ENCODE measurements at places on chromosomes 12 and 14.
A peak's percentile ranks its signal among the peaks of the same experiment; 100 is the strongest.

- DNase-seq, result no peak
Measured at GRCh38 chr14:99737451-99737951, 53.4 kb downstream of the CYP46A1 start.

DNA sequence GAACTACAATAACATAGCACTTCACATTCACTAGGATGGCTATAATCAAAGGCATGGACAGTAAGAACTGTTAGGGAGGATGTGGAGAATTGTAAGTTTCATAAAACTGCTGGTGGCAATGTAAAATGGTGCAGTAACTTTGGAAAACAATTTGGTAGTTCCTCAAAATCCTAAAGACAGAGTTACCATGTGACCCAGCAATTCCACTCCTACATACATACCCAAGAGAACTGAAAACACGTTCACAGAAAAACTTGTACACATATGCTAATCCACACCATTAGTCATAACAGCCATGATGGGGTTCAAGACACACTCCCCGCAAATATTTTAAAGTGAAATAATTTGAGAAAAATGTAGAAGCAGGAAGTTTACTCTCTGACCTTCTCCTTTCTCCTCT, 31.7 kb downstream of the GALC start:
- no peak for DNase-seq

DNA sequence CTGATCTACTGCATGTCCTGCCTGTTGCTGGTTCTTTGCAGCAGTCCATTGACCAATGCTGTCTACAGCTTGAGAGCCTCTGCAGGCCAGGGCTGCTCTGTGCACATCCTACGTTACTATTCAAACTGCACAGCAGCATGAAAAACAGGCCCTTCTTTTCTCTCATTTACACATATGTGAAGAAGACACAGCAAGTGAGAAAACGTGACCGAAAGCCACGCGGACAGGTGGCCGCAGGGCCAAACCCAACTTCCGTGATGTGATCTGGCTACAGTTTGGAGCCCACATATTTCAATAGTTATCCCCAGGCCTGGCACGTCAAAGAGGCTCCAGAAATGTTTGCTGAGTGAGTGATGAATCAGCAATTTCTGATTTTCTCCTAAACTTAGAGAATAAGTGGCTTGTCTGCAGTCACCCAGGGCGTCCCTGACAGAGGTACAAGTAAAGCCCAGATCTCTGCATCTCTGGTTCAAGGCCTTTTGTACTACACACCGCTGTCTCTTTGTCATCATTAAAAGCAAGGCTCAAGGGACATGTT, 17.9 kb upstream of the TCL1B start:
- DNase-seq, result no peak

GRCh38 chr14:69473260-69473659, 11.3 kb upstream of the PLEKHD1 start:
- DNase-seq, result no peak

- no peak for DNase-seq
Measured at GRCh38 chr12:58459191-58459590, 461.1 kb downstream of the LRIG3 start.

- DNase-seq, result no peak
Measured at GRCh38 chr12:89636776-89637160, 71.9 kb downstream of the ATP2B1 start.

DNA sequence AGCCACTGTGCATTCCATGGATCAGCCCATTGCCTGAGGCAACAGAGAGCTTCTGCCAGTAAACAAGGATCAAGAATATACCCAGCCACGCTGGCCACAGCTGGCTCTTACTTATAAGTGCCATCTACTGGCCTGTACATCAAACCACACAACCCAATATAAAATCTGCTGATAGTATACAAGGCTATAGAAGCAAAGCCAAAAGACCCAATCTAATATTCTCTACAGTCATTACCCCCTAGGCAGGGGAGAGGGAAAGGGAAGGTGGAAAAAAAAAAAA, 4.4 kb upstream of the FAM186B start:
- no peak for DNase-seq

- DNase-seq, result no peak
Measured at GRCh38 chr14:47543459-47543858, 131.9 kb downstream of the MDGA2 start.

- no peak for DNase-seq
Measured at GRCh38 chr12:4241592-4241991, 32.0 kb upstream of the CCND2 start.

DNA sequence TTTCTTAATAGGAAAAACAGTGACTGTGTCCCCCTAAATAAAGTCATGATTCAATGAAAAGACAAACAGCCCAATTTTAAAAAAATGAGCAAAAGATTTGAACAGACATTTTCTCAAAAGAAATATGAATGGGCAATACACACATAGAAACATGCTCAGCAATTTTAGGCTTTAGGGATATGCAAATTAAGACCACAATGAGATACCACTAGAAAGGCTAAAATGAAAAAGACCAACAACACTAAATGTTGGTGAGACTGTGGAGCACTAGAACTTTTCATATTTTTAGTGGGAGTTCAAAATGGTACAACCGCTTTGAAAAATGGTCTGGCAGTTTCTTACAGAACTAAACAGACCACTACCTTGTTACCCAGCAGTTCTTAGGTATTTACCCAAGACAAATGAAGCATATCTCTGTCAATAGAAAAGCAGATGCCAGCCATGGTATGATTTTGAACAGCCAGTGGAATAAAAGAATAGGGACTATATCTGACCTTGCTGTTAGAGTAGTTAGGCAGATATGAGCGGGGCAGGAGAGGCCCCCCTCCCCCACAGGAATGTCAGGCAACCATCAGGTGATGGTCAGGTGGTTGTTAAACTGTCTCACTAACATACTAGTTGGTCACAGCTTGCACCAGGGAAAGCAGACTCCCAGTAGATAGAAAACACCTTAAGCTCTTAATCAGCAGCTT, 108.8 kb downstream of the PRKCH start:
- no peak for DNase-seq

GRCh38 chr14:90614696-90615516, 201.3 kb downstream of the TTC7B start:
- DNase-seq, result no peak

GRCh38 chr12:2958432-2959191, 585 bp upstream of the TEAD4 start:
- DNase-seq, result peak; percentile 75

DNA sequence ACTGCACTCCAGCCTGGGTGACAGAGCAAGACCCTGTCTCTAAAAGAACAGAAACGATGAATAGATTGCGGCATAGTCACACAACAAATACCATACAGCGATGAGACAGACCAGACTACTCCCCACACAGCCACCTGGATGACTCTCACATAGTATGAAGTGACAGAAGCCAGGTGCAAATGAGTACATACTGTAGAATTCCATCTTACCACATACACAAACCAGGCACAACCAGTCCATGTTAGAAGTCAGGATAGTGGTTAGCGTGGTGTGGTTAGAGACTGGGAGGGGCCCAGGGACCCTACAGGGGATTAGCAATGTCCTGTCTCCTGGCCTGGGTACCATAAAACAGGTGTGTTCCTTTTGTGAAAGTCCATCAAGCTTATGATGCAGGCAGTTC, 53.8 kb downstream of the FAM222A start:
- DNase-seq, result no peak

DNA sequence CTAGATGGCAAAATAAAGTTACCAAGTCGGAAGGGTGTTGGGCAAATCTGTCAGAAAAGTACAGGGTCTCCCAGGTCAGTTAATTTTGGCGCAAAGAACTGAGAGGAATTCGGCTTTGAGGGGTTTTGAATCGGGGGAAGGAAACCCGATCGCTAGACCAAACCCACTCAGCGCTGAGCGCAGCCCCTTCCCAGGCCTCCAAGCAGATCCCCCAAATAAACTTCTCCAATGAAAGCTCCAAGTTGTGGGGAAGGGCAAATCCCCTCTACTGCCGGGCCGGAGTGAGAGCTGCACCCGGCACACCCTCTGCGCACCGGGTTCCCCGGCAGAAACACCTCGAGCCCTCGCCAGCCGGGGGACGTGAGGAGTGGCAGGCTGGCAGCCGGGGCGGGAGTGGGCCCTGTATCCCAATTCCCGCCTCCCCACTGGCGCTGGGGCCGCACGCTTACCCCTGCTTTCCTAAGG, 441 bp downstream of the E2F7 start:
- DNase-seq, result no peak

DNA sequence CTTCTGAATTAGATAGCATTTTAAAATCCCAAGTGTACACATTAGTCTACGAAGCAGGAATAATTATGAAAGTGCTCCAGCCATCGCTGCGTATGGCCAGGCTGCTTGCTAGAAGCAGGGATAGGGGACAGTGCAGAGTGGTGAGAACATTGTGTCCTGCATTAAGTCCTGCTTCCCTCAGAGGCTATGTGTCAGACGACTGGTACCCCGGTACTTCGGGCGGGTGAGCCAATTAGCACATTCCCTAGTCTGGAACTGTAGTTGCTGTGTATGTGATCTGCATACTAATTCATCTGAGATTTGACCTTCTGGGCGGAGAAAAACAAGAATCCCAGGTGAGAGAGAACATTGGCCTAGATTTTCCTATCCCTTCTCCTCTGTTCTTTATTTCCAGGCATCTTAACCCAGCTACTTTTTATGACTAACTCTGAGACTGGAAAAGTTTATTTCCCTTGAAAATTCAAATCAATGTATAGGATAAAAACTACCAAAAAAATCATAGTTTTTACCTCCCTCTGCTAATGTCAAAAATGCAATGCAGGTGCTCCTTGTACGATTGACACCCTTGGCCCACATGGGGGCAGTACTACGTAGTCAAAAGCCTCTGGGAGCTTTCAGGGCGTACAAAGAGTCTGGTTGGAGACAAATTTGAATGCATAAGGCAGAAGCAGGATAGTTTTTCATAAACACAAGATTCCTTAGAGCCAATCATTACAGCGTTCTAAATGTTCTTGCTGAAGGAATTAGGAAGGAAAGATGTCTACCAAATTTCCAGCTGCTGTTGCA, 764.3 kb downstream of the NOVA1 start:
- DNase-seq, result peak; percentile 16

GRCh38 chr14:39376667-39377403, 55.4 kb downstream of the FBXO33 start:
- DNase-seq, result peak; percentile 30

DNA sequence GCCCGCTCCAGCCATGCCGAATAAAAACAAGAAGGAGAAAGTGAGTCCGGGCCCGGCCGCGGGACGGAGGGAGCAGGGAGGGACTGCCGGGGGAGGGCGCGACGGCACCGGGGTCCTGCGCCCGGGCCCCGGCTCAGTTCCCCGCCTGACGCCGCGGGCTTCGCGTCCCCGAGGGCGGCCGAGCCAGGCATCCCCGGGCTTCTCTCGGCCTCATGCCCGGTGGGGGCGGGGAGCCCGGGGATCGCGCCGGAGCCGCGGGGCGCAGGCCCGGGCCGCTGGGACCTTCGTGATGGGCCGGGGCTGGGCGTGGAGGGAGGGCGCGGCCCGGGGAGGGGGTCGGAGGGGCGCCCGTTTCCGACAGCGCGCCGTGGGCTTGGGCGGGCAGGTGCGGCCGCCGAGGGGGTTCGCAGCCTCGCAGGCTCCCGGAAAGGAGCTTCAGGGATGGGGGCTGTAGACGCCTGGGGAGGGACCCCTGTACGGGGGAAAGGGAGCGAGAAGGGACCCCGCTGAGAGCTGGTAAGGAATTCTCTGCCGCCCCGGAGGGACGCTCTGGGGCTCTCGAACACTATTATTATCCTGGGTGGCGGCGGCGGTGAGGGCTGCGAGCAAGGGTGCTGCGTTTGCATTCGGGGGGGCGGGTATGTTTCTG, 496 bp downstream of the PPP2R5C start:
- peak; percentile 22 for DNase-seq

GRCh38 chr12:61798778-61799177, 461.4 kb upstream of the USP15 start:
- no peak for DNase-seq

DNA sequence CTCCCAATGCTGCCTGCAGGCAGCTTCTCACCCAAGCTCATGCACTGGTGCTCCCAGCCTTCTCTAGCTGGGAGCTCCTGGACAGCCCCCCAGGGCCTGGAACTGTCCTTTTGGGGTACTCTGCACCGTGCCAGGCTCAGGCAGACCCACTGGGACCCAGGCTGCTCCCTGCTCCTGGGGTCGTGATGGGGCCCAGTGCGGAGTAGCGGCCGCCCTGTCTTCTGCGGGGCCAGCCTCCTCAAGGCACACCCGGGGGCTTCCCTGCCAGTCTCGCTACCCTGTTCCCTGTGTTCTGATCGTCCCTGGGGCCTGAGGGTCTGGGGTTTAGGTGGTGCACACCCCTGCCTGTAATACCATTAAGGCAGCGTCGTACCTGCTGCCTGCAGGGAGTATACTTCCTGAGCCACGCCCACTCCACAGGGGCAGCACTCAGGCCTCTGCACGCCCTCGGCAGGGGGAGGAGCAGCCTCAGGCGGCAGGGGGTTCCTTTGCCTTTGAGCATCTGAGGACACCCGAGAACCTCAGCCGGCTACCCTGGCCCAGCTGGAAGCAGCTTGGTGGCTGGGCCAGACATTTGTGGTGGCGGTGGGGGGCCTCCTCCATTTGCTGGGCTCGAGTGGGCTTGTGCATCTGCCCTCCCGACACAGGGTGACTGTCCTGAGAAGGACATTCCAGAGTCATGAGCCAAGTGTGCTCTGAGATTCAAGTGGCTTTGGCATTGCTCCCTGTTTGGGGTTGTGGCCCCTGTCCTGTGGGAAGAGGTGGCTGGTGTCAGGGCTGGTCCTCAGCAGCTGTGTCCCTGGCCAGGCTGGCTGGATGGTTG, 9.2 kb upstream of the CRIP2 start:
- DNase-seq, result peak; percentile 77

GRCh38 chr14:68011406-68012028, 191.9 kb downstream of the RAD51B start:
- peak; percentile 69 for DNase-seq

- DNase-seq, result no peak
Measured at GRCh38 chr12:25459541-25459951, 93.5 kb downstream of the LMNTD1 start.

DNA sequence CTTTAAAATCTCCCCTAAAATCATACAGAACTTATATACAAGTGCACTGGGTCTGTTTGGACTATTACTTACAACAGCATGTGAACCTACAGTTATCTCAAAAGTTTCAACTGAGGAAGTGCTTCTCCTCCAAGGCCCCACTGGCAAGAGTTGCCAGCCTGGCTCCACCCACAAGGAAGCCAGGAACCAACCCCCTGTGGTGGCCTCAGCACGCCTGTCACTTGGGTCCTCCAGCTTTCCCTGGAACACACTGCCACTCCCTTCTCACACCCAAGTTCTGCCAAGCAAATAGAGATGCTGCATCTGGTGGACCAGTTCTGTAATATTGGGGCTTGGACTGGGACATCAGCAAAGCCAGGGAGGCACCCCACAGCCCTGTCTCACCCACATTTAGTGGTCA, 115.4 kb downstream of the GCH1 start:
- DNase-seq, result no peak

GRCh38 chr12:123119808-123120207, 31.1 kb downstream of the PITPNM2 start:
- DNase-seq, result no peak

- DNase-seq, result no peak
Measured at GRCh38 chr12:25107920-25108319, 87.0 kb downstream of the DNAI7 start.

GRCh38 chr12:1471224-1471623, 123.2 kb downstream of the FBXL14 start:
- no peak for DNase-seq

GRCh38 chr12:23921099-23921856, 28.2 kb downstream of the SOX5 start:
- DNase-seq, result peak; percentile 4

All from cardiac muscle cell (in vitro differentiated cells and primary cell).